Activated CD4-positive, alpha-beta T cell treated with anti-CD3 and anti-CD28 coated beads, Interleukin-2, amount 10 ng/mL, durations not matched to agents 24 days and 14 days (primary cell): ENCODE measurements at places on chromosomes 12 and 14.

DNA sequence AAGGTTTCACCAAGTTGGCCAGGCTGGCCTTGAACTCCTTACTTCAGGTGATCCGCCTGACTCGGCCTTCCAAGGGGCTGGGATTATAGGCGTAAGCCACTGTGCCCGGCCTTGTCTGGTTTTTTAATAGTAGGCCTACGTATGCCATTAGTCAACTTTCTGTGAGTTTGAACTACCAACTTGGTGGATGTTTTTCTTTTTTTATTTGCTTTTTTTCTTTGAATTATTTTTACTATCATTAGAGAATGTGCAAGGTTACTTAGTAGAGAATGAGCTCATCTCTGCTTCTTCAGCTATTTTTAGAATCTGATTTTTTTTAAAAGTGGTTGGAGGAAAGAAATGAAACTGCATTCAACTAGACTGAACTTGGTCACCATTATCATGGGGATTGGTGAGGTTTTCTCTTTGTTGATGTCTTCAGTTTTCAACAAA, 51.4 kb downstream of the HMGA2 start:
- no peak for DNase-seq

- no peak for DNase-seq
Measured at GRCh38 chr14:24565766-24566165, 10.3 kb downstream of the CTSG start.

DNA sequence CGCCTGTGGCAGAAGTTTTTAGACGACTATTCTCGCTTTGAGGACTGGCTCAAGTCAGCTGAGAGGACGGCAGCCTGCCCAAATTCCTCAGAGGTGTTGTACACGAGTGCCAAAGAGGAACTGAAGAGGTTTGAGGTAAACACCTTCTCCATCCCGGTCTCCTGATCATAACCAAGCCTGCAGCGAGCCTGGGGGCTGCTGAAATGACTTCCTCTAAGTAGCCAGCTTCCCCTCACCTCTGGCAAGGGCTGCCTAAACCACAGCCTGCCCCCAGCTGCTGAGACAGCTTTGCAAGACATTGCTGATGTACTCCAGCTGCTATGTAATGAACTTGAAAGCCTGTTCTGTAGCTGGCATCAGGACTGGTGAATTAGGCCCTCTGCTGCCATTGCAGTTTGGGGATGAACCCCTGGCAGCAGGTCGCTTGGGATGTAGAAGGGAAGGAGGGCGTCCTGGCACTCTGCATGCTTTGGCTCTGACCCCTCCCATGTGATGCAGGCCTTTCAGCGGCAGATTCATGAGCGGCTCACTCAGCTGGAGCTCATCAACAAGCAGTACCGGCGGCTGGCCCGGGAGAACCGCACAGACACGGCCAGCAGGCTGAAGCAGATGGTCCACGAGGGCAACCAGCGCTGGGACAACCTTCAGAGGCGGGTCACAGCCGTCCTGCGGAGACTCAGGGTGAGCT, 84.6 kb downstream of the ESR2 start:
- DNase-seq: no peak

DNA sequence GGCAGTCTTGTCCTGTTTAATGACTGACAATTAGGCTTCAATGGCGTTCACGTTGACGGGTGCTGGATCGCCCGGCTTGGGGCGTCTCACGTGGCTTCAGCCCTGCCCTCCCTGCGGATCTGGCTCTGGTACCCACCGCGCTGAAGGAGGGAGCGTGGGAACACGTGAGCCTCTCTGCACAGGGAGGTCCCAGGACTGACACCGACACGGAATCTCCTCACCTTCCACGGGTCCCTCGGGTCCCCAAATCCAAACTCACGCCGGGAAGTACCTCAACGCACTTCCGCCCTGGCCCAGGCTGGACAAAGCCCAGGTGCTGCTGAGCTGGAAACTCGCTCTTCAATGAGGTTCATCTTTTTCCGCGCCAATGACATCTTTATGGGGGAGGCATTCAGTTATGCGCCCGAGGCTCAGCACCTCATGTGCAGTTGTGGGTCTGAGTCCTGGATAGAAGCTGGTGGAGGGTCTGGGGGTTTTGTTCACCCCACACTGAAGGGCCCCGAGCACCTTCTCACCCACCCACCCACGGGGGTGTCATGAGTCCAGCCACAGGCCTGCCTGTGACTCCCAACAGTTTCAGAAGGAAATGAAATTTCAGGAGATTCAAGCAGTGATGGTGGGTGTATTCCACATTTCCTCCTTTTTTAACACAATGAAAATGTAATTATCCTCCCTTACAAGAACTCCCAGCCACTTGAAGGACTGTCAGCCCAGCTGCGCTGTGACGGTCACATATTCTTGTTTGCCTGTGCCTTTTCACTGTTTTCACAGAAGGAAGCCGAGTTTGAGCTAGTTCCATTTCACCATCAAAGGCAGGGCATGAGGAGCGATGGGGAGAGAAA, 251.7 kb upstream of the SFSWAP start:
- DNase-seq: no peak
